ENCODE measurements at places on chromosomes 3 and 15.
A peak's percentile ranks its signal among the peaks of the same experiment; 100 is the strongest.

DNA sequence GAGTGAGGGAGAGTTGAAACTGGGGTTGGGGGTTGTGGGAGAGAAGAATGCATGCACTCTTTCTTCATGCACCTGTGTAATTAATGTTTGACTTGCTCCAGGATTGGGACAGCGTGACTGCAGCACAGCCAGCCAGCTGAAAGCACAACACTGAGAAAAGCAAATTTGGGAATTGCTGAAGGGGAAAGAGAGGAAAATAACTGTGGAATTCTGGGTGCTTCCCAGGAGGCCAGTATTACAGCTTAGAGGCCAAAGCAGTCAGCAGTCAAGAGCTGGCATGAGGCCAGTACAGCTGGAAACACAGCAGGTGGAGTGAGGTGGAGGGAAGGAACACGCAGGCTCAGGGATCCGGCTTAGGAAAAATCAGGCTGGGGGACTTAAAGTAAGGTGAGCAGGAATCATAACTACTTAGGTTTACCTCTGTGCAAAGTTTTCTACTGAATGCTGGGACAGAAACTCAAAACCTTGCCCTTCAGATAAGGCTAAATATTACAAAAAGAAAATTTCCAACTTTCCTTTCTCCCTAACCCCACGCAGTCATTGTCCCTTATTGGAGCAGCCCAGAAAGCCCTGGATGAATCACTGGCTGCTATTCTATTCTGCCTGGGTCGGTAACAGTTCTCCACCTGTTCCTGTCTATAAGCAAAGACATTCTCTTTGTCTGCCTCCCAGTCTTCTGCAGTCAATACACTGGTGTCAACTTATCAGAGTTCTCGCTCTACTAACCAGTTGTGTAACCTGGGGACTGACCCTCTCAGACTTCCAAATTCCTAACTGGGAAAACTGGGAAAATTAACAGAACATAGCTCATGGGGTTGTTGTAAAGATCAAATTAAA is 167.2 kb downstream of the MAGI1 start:
- DNase-seq, result no peak

GRCh38 chr3:111070772-111071256 is 802 bp upstream of the NECTIN3 start:
- DNase-seq, result no peak

- no peak for DNase-seq
Measured at GRCh38 chr3:30832961-30833575, 61.4 kb downstream of the GADL1 start.

DNA sequence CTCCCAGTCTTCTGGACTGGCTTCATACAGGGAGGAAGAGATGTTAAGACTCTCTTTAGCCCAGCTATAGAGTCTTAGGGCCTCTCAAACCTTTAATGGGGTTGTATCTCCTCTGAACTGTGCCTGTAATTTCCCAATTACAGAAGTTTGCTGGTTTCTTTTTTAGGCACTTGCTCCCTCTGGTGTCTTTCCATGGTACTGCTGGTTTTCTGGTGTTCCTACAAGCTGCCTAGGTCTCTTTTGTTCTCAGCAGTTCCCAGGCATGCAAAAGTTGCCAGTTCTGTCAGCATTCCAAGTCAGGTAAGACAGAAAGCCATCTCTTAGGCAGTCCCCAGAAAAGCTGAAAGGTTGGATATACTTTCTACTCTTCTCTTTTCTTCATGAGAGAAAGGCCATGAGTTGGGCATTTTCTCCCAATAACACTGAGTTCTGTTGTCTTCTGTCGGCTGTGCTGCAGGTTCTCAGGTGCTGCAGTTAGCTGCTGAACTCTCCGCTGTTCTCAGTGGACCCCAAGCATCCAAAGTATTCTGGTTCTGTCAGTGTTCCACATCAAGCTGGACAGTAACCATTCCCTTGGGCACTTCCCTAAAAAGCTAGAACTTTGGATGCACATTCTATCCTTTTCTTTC is 54.4 kb upstream of the EHHADH start:
- DNase-seq, result peak; percentile 77

DNA sequence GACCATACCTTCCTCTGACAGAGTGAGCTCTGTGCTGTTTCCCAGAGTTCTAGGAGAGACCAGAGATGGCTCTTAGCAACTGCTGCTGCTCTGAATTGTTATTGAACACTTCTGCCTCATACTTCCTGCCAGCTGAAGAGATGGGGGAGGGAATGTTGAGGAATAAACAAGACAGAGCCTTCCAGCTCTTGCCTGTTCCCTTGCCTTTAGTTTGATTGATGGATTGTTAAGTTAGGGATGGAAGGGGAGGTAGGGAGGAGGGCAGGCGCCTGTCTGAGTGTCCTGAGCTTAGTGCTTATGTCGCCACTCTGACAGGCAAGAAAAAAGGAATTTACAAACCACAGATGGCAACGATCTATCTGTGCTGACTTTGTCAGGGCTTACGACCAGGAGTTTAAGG is 42.8 kb downstream of the ZNF609 start:
- no peak for DNase-seq

GRCh38 chr3:170813266-170813665 is 56.7 kb downstream of the RPL22L1 start:
- no peak for DNase-seq

DNA sequence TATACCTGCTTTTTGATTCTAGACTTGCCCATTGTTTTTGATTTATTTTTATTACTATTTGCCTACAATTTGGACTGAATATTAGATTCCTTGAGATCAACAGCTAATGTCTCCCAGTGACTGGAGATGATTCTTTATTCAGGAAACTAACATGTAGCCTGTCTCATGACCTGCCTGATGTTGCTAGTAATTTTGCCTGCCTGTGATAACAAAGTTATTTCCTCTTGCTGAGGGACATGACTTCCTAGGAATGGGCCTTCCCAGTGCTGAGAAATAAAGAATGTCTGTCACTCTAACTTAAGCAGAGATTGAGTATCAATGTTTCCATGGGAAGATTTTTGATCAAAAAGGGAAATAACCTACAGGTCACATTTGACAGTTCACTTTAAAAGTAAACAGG is 13.4 kb upstream of the NPHP3 start:
- no peak for DNase-seq

GRCh38 chr3:64088408-64089205 is 65.3 kb upstream of the PSMD6 start:
- no peak for DNase-seq

DNA sequence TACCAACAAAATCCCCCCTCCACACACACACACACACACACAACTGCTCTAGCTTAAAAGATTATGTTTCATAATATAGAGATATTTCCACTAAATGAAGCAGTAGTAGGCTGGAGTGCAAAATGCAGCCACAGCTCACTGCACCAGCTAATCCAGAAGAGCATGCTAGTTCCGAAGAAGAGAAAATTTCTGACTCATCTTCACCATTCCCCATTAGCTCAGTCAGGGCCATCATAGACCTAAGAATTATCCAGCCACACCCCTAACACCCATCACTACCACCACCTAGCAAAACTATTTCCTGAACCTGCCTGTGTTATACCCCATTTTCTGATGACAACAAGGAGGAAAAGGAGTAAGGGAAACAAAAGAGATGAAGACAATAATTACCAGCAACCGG is 67.1 kb upstream of the UBE2E2 start:
- DNase-seq, result no peak

GRCh38 chr3:131735544-131735943 is 232.8 kb upstream of the MRPL3 start:
- no peak for DNase-seq

DNA sequence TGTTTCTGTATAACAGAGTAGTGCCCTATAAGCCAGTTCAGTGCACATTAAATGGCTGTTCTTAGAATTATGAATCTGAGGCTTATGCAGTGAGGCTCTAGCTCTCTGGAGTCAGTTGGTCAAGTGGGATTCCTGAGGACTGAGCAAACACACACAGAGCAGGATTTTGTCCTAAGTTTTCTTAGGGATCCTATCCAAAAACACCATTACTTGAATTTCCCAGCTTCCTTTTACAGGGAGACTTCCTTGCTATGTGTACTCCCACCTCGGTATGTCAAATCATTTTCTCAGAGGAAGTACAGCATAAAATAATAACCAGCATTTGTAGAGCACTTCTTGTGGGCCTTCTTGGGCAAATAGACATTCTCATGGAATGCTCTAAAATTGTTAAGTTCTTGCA is 63.1 kb upstream of the GOLGA6B start:
- DNase-seq, result no peak

DNA sequence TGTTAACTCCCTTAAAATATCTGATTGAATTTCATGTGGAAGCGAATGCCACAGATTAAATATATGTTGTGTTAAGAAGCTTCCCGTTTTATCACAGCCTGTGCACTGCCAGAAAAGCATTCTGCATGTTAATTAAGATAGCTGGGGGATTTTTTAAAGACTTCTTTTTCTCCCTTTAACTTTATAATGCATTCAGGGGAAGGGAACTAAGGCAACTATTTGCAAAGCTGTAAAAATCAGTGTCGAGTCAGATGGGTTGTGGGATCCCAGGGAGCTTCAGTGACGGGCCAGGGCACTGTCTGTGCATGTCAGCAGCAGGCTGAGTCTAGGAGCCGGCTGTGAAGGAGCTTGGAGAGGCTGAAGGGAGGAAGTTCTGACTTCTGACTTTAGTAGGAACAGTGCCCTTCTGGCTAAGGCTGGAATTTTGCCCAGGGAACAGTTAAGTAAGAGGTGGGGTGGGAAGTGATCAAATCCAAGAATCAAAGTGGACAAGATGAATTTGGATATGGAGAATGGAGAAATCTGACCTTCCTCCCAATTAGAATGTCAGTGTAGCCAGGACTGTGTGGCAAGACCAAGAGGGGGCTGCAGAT is 77.7 kb downstream of the ABHD5 start:
- DNase-seq, result no peak

DNA sequence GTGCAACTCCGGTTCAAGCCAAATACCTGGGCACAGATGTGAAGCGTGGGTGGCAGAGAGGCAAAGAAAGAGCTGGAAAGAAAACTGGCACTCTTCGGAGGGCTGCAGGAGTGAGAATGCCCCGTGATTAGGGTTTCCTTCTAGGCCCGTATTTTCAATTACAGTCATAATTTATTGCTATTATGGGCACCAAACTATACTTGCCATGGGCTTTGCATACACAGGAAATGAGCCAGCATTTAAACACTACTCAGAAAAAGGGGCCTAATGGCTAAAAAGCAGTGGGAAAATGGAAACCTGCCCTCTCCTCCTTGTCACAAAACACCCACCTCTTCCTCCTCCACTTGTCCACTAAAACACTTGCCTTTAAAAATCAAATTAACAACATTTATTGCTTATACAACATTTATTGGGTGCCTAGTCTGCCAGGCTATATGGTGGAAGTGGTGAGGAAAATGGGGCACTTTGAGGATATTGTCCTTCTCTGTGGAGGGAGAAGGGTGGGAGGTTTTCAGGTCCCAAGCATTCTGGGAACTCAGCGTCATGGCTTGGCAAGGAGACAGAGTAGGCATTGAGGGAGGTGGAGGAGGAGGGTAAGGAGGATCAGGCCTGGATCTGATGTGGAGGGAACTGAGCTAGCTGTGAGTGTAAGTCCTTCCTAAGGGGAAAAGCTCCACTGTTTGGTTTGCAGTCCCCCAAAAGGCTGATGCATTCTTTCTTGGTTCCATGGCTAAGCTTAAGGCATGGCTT is 160.9 kb downstream of the SLCO3A1 start:
- DNase-seq, result no peak

DNA sequence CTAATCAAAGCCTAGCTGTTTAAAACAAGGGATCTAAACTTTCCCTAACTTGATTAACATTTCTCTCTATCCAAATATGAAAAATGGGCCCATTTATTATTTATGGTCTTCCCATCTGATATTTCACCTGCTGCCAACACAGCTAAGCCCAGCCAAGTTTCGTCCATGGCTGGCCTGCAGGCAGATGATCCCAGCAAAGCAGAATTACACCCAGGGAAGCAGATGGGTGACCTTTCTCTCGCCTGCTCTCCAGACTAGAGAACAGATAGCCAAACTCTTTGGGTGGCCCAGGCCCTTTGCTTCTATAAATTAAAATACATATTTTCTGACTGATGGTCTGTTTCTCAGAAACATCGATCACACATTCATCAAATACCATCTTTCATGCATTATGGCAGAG is 1038.8 kb downstream of the AGBL1 start:
- no peak for DNase-seq

- no peak for DNase-seq
Measured at GRCh38 chr3:57309769-57310360, 17.4 kb upstream of the ASB14 start.

DNA sequence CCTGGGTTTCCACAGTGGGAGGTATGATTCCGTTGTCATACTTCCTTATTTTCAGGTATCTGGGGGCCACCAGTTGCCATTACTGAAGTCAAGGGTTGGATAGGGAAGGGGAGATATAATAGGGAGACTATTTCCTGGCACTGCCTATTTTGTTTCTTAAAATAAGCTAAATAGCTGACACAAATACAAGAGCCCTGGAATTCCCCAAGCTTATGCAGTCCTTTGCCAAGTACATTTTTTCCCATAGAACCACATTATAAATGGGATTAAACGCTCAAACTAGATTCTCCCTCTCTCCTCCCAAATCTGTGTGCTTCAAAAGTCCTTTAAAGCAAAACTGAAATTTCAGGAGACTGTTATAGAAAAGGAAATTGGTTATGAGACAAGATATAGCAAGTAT is 68.7 kb downstream of the AP4E1 start:
- DNase-seq, result no peak

GRCh38 chr3:73419942-73420341 is 204.8 kb downstream of the PDZRN3 start:
- DNase-seq, result no peak

All from iPS DF 6.9 (cell line).